ENCODE measurements at places on chromosomes 2 and 18. TPM values are rescaled to one million over a fixed set of nuclear protein-coding genes. Genes with fewer than 3 reads are reported as not detected.

Gene CD302
- 9.0 TPM for total RNA-seq

Gene SLC5A7
- total RNA-seq = not detected

Gene DES
- 0.62 TPM for total RNA-seq

Gene LIPT1
- total RNA-seq = 8.0 TPM

Gene LYPD6B
- total RNA-seq = not detected

Gene DPP10
- total RNA-seq = not detected

Gene REG3A
- not detected for total RNA-seq

Gene G6PC2
- total RNA-seq = not detected

Gene OR6B2
- total RNA-seq = not detected

Gene TUBA3E
- total RNA-seq = not detected

Gene UGT1A5
- total RNA-seq = not detected

Gene ALPG
- total RNA-seq = not detected

Gene FOSL2
- total RNA-seq = 25.6 TPM

Gene SERPINB3
- total RNA-seq = not detected

Gene PLA2R1
- 50.0 TPM for total RNA-seq

Gene ARHGAP28
- total RNA-seq = 5.1 TPM

Gene GAREM1
- total RNA-seq = 1.8 TPM

Gene RAB6C
- total RNA-seq = under 0.01 TPM

Gene CXCR1
- total RNA-seq = not detected

Gene VWA3B
- total RNA-seq = not detected

All from aortic smooth muscle cell (primary cell).